NCI-H82 (cell line): ENCODE measurements at places on chromosomes 5 and 9.

GRCh38 chr9:97480749-97481148 is 20.7 kb upstream of the TMOD1 start:
- no peak for DNase-seq

GRCh38 chr5:132425975-132426524 is 56.5 kb downstream of the SLC22A5 start:
- no peak for DNase-seq

- no peak for DNase-seq
Measured at GRCh38 chr5:54756301-54756700, 229.1 kb downstream of the ESM1 start.

DNA sequence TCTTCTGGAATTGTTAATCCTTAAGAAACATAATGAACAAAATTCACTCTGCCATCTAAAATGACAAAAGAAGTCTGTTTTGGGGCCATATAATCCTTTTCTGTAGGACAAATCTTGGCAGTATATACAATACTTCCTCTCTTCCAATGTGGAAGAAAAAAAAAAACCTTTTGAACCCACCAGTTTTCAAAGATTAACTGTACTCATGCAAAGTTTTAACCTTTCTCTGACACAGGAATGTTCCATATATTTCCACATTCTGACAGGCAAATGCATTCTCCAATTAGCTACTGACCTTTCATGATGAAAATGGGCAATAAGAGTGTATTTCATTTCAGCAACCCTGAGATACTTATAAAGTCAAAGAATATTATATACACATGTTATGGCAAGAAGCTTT is 65.4 kb downstream of the RNF130 start:
- no peak for DNase-seq

- no peak for DNase-seq
Measured at GRCh38 chr9:128498911-128499310, 5.6 kb upstream of the GLE1 start.

- DNase-seq = no peak
Measured at GRCh38 chr9:109315480-109316206, 5.2 kb downstream of the EPB41L4B start.

DNA sequence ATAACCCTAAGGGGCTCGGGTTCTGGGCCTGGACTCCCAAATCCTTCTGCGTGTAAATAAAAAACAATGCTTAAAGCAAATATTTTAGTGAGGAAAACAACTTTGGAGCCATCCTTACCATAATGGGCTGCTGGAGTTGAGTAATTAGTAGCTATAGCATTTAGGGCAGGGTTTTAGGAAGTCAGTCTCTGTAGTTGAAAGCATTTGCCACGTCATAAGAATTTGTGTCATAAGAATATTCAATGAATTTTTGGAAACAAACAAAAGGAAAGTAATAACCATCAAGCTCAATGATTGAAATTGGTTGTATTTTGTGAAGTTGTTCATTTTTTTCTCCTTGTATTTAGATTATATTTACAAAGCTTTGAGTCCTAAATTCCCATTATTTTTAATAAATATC is 114.8 kb upstream of the ELL2 start:
- DNase-seq = no peak

- DNase-seq = no peak
Measured at GRCh38 chr5:60332244-60333004, 367.5 kb downstream of the DEPDC1B start.

GRCh38 chr5:1461396-1461795 is 16.2 kb upstream of the SLC6A3 start:
- DNase-seq = no peak

GRCh38 chr9:84744195-84744594 is 74.7 kb downstream of the NTRK2 start:
- DNase-seq = no peak

GRCh38 chr9:135490166-135490870 is 10.2 kb upstream of the MRPS2 start:
- DNase-seq = no peak

- DNase-seq = no peak
Measured at GRCh38 chr5:61447780-61448495, 115.9 kb downstream of the ZSWIM6 start.

- DNase-seq = no peak
Measured at GRCh38 chr9:87546704-87547103, 49.0 kb downstream of the DAPK1 start.

- peak; percentile 50 for DNase-seq
Measured at GRCh38 chr5:78295035-78295961, 800 bp upstream of the AP3B1 start.

GRCh38 chr9:124765439-124765835 is 5.7 kb downstream of the NR6A1 start:
- peak; percentile 67 for DNase-seq

DNA sequence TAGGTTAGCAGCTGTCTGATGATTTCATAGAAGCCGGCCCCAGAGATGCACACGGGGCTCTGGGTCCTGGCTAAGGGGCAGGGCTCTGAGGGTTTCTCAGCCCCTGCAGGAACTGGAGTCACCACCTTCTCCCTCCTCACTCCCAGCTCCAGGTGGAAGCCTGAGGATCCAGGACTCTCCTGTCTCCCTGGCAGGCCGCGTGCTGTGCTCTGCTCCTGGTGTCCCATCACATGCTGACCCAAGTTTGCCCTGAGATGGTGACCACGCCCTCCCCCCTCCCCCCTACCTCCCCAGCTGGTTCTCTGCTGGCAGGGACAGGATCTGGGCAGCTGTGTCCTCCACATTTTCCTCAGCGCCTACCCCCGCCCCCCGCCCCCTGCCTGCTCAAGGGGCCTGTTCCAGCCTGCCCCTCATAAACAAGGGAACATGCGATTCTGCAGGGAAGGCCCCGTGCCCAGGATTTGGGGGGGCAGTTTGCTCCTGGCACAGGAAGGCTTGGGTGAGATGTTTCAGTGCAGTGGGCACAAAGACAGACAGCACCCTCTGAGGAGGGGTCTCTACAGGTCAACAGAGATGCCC is 87.4 kb downstream of the PSD2 start:
- no peak for DNase-seq

DNA sequence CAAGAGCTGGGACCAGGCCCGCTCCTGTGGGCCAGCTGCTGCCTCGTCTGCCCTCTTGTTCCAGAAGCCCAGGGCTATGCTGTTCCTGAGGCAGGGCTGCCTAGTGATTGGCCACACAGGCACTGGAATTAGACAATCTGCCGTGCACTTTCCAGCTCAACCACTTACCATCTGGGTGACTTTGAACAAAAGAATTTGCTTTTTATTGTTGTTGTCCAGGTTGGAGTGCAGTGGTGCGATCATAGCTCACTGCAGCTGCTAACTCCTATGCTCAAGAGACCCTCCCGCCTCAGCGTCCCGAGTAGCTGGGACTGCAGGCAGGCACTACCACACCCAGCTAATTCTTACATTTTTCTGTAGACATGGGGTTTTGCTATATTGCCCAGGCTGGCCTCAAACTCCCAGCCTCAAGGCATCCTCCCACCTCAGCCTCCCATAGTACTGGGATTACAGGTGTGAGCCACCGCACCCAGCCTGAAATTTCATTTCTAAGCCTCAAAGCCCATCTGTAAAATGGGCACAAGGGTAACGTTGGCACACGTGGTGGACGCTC is 1.2 kb upstream of the NEK6 start:
- DNase-seq = peak; percentile 36

DNA sequence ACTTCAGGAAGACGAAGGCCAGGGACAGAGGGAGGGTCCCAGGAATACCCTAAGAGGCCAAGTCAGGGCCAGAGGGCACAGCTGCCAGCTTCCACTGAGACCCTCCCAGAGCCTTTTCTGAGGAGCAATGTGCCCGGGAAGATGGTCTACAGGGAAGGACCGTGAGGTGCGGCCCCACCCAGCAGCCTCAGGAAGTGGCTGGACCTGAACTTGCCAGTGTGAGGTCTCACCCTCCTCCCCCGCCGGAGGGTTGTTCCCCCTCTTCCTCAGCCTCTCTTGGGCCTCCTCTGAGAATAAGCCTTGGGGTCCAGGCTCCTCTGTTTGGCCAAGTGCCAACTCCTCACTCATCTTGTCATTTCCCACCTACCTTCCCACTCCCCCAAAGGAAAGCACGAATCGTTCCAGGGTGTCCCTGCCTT is 13.4 kb upstream of the SLC25A51 start:
- no peak for DNase-seq

DNA sequence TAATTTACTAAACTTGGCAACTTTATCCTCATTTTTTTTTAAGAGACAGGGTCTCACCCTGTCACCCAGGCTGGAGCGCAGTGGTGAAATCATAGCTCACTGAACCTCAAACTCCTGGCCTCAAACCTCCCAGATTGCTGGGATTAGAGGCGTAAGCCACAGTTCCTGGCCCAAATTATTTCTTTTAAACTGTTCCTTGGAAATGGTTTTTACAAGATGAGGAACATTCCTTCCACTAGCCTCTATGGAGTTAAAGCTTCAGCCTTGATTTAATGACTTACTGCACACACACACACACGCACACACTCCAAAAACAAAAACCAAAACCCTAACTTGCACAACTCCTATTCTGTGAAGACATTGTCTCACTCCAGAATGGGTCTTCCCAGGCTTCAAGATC is 77.2 kb upstream of the TARS1 start:
- DNase-seq = no peak

GRCh38 chr9:117296453-117296852 is 118.4 kb downstream of the ASTN2 start:
- no peak for DNase-seq

GRCh38 chr5:122751293-122751782 is 23.5 kb upstream of the SNX2 start:
- DNase-seq = no peak

DNA sequence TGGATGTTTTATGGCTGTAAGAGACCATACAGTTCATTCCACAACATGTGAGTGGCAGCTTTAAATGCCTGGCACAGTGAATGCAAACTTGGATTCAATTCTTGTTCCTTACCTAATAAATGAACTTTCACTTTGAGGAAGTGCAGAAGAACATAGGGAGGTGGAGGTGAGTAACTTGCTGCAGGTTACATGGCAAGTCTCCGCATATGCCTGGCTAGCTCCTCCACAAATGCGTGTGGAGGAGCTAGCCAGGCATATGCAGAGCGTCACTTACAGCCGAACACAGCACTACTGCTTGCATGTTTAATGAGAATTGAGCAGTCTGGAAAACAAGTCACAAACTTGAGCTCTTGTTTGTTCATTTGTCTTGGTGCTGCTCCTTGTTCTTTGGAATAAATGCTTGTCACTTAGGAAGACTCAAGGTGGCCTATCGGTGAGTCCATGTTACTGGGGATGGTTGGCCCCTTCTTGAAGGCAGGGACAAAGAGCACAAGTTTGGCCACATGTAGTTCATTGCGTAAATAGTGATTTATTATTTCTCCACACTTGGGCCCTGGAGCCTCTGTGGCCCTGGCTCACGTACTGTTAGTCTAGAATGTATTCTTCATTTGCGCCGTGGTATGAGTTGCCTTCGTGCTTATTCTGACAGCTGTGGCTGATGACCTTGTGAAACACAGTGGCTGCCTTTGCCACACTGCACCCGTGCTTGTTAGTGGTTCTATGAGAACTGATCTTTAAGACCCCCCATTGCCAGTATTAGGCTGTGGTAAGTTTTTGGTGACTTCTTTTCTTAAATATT is 3.1 kb downstream of the ISOC1 start:
- DNase-seq = no peak

- no peak for DNase-seq
Measured at GRCh38 chr5:92637960-92638359, 943.1 kb downstream of the NR2F1-AS1 start.

DNA sequence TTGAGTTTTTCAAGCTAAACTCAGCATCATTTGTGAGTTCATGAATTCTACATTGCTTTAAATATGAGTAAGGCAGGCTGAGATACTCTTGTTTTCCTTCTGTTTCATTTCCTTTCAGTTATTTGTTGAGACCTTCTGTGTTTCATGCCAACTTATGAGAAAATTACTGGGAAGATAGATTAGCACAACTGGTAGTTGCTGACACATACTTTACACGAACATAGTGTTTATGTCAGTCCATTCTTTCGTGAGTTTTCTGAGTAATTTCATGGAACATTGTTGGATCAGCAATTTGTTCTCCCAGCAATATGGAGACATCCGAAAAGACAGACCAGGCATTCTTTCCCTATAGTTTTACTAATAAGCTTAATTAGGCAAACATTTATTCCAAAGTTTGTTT is 102.0 kb upstream of the SMC5 start:
- DNase-seq = no peak

DNA sequence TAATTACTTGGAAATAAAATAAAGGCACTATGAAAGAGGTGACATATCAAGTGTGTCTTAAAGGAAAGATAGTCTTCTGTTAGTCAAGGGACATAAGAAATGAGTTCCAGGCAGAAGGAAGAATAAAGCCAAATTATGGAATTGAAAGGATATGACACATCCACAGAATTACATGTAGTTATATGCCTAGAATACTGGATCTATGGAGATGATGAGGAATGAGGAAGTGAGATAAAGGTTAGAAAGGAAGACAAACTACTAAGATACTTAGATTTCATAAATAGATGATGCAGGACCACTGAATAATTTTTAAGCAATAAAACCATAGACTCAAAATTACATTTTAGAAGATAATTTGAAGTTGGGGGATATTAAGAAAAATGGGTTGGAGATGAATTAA is 609.8 kb downstream of the PTPRD start:
- DNase-seq = no peak

- no peak for DNase-seq
Measured at GRCh38 chr9:91832322-91832721, 117.7 kb downstream of the ROR2 start.

DNA sequence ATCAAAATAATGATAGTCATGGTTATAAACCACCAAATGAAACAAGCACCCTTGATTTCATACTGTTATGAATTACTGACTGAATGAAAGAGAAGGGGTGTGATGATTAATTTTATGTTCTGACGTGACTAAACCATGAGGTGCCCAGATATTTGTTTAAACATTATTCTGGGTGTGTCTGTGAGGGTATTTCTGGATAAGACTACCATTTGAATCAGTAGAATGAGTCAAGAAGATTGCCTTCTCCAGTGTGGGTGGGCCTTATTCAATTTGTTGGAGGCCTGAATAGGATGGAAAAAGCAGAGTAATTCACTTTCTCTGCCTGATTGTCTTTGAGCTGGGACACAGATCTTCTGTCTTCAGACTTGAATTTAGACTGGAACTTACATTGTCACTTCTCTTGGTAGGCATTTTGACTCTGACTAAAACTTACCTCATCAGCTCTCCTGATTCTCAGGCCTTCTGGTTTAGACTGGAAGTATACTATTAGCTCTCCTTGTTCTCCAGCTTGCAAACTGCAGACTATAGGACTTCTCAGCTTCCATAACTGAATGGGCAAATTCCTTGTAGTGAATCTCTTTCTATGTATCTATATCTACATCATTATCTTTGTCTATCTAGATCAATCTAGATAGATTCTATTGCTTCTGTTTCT is 321.9 kb upstream of the TARS1 start:
- DNase-seq = no peak

DNA sequence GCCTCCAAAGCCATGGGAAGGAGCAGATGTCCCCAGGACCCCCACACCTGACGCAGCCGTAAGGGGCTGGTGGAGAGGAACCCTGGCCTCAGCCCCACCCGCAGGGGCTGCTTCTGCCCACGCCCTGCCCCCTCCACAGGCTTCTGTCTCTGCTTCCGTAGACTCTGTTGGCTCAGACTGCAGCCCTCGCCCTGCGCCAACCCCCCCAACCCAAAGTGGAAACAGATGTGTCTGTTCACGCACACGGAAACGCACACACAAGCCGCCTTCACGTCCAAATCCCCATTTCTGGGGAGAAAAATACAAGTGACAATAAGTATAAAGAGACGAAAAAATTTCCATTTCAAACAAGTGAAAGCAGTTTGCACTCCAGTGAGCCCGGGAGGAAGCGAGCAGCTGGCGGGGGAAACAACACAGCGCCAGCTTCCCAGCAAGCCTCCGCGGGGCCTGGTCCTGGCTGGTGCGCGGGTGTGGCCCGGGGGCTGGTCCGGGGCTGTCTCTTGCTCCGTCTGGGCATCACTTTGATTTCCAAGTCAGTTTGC is 32.6 kb upstream of the RXRA start:
- DNase-seq = no peak

GRCh38 chr9:95910023-95910707 is 34.7 kb downstream of the ERCC6L2 start:
- no peak for DNase-seq
